Epithelial cell of alveolus of lung (primary cell): ENCODE measurements at places on chromosomes 6 and 20. TPM values are rescaled to one million over a fixed set of nuclear protein-coding genes. Genes with fewer than 3 reads are reported as not detected.

SAMD10 gene
- 1.3 and 4.0 TPM in 2 replicates for total RNA-seq

IFT52 gene
- 18.6 and 29.5 TPM in 2 replicates for total RNA-seq

LYRM4 gene
- total RNA-seq, result 22.6 and 26.6 TPM in 2 replicates

FILIP1 gene
- total RNA-seq, result 0.26 and 0.32 TPM in 2 replicates

CRIP3 gene
- not detected in 2 replicates for total RNA-seq

MATN4 gene
- 0.80 TPM in 1 of 2 replicates, not detected in the other for total RNA-seq

SRSF12 gene
- 0.48 and 1.0 TPM in 2 replicates for total RNA-seq

TAAR2 gene
- total RNA-seq, result not detected in 2 replicates

KIAA1755 gene
- 3.1 and 18.0 TPM in 2 replicates for total RNA-seq

RIMS4 gene
- total RNA-seq, result not detected in 2 replicates

ADGRF1 gene
- total RNA-seq, result not detected in 2 replicates

TFAP2C gene
- 0.13 TPM in 1 of 2 replicates, not detected in the other for total RNA-seq

PLA2G7 gene
- 0.13 TPM in 1 of 2 replicates, not detected in the other for total RNA-seq

C6orf132 gene
- total RNA-seq, result 1.5 and 3.9 TPM in 2 replicates

TSPO2 gene
- total RNA-seq, result not detected in 2 replicates

NFATC2 gene
- total RNA-seq, result 1.2 TPM in 1 of 2 replicates, not detected in the other

PPP1R3G gene
- total RNA-seq, result 0.65 and 0.96 TPM in 2 replicates

UCKL1 gene
- total RNA-seq, result 18.7 and 23.4 TPM in 2 replicates

RAET1L gene
- total RNA-seq, result not detected in 2 replicates

GTF2H4 gene
- 12.3 and 22.7 TPM in 2 replicates for total RNA-seq

KCNK16 gene
- total RNA-seq, result not detected in 2 replicates

POU5F1 gene
- not detected in 2 replicates for total RNA-seq

RAB44 gene
- 0.13 and 0.40 TPM in 2 replicates for total RNA-seq

IL20RA gene
- total RNA-seq, result 0.26 and 2.9 TPM in 2 replicates

LY6G6D gene
- not detected in 2 replicates for total RNA-seq

BTN1A1 gene
- not detected in 2 replicates for total RNA-seq

XKR7 gene
- not detected in 2 replicates for total RNA-seq

PPARD gene
- total RNA-seq, result 17.3 and 21.2 TPM in 2 replicates

UBD gene
- 0.13 TPM in 1 of 2 replicates, not detected in the other for total RNA-seq

PLN gene
- not detected in 2 replicates for total RNA-seq

GLP1R gene
- total RNA-seq, result not detected in 2 replicates

PRPF6 gene
- total RNA-seq, result 39.2 and 55.0 TPM in 2 replicates

HDGFL1 gene
- not detected in 2 replicates for total RNA-seq

PGC gene
- total RNA-seq, result 0.24 TPM in 1 of 2 replicates, not detected in the other

DDX43 gene
- total RNA-seq, result 0.08 and 1.0 TPM in 2 replicates
